NCI-H345 (cell line): ENCODE measurements at places on chromosomes 1 and 21.

DNA sequence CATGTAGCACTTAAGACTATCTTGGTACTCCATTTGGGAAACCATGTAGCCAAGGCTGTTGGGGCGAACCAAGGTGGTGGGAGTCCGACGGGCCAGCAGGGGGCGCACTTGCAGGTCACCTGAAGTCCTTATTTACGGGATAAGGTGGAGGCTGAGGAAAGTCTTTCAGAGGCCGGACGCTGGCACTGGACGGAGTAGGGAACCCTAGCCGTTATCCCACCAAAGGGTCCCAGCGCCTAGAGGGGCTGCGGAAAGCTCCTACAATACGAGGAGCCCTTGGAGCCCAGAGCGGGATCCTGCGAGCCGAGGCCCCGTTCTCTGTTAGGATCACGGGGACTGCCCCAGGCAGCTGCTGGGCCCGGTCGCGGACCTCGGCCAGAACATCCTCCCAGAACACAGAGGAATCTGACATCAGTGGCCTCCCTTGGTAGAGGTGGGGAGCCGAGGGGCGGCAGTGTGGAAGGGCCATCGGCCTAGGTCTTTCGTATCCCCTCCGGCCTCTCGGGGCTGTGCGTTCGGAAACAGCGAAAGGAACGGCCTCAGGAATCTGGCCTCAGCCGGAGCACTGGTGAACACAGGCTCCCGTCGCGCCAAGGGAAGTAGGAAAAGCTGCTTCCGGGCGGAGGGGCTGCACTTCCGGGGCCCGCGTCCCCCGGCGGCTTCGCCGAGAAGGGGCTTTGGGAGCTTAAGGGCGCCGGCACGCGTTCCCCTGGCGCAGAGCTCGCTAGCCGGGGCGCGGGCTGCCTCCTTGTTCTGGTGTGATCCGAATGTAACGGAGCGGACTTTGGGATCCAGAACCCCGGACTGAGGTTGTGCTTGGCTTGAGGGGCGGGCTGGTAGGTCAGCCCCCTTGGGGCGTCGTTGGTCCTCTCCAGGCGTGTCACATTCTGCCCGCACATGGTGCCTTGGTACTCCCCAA is 29.9 kb upstream of the RPTN start:
- DNase-seq = no peak

DNA sequence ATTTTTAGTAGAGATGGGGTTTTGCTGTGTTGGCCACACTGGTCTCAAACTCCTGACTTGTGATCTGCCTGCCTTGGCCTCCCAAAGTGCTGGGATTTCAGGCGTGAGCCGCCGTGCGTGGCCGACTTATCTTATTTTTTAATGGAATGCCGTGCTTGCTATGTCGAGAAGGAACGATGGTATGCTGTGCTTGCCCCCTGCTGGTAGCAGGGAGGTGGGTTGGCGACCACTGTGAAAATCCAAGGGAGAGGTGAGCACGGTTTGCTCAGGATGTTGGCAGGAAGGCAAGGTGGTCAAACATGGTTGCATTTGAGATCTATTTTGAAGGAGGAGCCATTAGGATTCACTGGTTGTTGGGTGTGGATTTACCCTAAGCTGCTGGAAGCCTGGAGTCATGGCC is 45.8 kb upstream of the RCC2 start:
- DNase-seq = no peak

- DNase-seq = no peak
These were observed 79.1 kb upstream of the IVNS1ABP start for GRCh38 chr1:185396126-185396525.

GRCh38 chr21:44975720-44976555 is 36.1 kb downstream of the SLX9 start:
- no peak for DNase-seq

DNA sequence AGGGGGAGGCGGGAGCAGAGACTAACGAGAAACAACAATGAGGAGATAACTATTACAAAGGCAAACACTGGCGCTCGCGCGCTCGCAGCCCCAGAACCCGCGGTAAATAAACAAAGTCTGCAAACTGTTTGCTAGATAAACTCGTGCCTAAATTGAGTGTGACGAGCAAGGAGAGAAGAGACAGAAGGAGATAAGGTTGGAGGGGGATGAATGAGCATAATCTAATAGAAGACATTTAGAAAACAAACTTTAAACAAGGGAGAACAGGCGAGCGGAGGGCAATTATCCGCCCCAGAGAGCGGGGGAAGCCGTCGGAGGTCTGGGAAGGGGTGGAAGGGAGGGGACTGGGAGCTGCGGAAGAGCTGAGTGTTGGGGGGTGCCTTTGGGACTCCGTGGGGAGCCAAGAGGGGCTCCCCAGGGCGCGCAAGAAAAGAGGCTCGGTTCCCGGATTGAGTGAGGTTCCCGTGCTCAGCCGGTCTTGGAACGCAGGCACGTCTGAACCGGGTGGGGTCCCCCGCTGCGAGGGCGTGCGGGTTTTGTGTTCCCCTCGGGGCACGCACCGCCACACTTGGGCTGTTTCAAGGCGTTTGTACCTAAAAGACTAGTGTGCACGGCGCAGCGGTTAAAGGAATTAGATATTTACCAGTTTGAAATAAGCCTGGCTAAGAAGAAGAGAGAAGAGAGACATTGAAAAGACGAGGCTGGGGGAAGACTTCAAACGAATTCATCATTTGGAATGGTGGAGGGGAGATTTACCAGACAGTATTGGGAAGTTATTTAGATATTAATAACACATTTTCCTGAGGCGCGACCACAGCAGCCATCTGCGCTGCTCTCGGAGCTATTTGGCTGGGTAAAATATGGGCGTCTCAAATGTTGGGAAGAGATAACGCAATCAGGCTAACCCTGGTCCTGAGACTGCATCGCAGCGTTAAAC is 10.6 kb downstream of the PAX7 start:
- DNase-seq = no peak

- no peak for DNase-seq
These were observed 18.3 kb upstream of the KCNE1 start for GRCh38 chr21:34530261-34530660.

DNA sequence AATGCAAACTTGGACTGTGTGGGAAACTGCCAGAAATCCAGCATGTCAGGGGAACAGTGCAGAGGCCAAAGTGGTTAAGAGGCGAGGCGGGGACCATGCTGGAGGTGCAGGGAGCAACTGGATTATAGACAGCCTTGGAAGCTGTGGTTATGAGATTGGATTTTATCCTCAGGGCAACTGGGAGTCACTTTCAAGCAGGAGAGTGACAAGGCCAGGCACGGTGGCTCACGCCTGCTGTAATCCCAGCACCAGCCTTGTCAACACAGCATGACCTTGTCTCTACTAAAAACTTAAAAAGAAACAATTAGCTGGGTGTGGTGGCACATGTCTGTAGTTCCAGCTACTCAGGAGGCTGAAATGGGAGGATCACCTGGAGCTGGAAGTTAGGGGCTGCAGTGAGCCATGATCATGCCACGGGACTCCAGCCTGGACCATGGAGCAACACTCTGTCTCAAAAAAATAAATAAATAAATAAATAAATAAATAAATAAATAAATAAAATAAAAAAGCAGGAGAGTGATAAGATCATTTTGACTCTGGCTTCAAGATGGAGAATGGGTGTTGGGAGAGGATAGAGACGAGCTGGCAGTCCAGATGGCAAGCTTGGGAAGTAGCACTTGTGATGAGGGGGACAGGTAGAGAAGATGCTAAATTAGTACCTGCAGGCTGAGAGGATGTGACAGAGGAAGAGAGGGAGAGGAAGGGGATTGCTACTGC is 3.5 kb downstream of the HAPLN2 start:
- no peak for DNase-seq

DNA sequence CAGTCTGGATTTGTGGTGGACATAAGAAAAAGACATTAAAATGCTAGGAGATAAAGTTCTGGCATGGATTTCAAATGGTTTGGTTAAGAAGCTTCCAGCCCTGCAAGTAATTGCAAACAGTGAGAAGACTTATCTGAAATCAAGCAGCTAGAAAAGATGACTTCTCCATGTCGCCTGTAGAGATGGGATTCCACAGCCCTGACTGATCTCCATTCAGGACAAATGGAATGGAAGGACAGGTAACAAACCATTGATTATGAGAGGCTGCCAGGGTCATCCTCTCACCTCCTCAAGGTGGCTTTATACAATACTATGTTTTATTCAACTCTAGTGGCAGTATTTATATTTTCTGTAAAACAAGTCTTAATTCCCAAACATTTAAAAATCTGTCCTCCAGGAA is 237.9 kb downstream of the HLX start:
- DNase-seq = no peak

- no peak for DNase-seq
These were observed 43.3 kb downstream of the SLC37A1 start for GRCh38 chr21:42556960-42557359.

DNA sequence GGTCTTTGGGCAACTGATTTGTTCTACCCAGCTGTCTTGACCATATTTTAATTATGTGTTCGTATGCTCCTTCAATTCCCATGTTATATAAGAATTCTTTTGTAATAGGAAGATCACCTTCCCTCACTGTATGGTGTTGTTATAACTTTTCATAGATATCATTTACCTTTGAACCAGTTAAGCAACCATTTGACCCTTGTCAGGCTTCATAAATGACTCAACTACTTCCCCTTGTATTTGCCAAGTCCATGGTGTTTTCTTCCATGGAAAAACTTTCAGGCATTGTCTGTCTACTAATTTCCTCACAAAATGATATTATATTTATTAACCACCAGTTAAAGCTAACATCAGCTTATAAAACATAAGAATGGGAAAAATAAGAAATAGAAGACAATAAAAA is 5.1 kb downstream of the BPNT1 start:
- no peak for DNase-seq

DNA sequence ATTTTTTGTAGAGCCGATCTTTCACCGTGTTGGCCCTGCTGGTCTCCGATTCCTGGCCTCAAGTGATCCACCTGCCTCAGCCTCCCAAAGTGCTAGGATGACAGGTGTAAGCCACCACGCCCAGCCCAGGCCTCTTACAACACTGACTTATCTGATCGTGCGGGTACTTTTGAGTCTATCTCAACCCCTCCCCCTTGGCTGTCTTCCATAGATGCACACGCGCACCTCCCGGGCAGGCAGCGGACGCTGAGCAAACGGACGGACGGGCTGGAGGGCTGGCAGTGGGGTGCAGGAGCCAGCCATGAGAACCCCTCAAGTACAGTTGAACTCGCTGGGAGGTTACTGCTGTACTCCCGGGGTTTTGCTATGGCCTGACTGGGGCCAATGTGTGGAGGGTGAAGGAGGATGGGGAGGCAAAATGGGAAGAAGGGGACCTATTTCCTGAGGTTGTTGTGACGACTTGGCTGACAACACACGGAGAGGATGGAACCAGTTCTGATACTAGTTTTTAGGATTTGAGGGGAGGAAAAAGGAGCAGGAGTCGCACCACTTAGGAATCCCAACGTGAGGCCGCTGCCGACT is 959 bp downstream of the CD58 start:
- DNase-seq = peak; percentile 64
